SW 1271 (cell line): ENCODE measurements at places on chromosomes 5 and 9.

DNA sequence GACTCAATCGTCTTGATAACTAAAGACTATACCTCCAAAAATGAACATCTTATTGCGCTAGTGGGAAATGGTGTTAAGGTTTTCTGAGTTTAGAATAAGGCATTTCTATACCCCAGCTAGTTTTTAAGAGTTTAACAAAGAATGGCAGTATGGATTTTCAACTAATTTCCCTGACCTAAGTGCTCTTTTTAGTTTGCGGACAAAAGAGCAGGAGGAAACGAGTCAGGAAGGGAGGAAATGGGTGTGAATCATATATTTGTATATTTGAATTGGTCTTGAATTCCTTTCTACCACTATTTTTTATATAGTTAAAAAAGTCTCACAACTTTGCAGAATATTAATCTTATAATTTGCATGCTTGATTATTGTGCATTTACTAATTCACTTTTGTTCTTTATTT lies 516.3 kb upstream of the ZNF608 start:
- DNase-seq, result no peak

- DNase-seq, result no peak
Measured at GRCh38 chr9:27053369-27054022, 48.0 kb upstream of the LRRC19 start.

- no peak for DNase-seq
Measured at GRCh38 chr5:14063138-14063537, 80.0 kb upstream of the TRIO start.

- no peak for DNase-seq
Measured at GRCh38 chr5:134139891-134140469, 25.5 kb downstream of the TCF7 start.

- no peak for DNase-seq
Measured at GRCh38 chr9:133443982-133444381, 15.8 kb upstream of the CACFD1 start.

- no peak for DNase-seq
Measured at GRCh38 chr5:150301170-150301505, 1.6 kb downstream of the ARSI start.
